GM23248 (cell line): ENCODE measurements at places on chromosomes 12 and 14.

DNA sequence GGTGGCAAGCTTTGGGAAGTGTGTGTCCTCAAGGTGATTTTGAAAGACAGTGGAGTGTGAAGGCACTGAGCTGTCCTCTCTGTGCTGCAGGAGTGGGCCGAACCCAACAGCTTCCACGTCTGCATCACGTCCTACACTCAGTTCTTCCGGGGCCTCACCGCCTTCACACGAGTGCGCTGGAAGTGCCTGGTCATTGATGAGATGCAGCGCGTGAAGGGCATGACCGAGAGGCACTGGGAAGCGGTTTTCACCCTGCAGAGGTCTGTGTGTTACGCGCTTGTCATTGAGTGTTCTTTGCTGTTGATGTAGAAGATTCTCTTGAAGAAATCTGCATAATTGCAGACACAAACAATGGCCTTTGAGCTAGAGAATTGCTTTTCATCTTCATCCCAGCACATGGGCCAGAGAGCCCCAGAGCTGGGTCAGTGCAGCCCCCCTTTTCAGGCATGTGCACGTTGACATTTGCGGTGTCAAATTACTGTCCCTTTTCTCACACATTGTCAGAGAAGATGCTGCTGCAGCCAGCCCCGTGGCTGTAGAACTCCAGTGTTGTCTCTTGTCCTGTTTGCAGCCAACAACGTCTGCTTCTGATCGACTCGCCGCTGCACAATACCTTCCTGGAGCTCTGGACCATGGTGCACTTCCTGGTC is 63.3 kb downstream of the EP400 start:
- DNase-seq, result no peak
- H3K27me3 ChIP-seq, result no peaks in the 10 kb centered on the region
- H3K27ac ChIP-seq, result no peak overlapping the region
- no peaks in the 10 kb centered on the region for H3K4me1 ChIP-seq
- no peak overlapping the region for H3K4me3 ChIP-seq
- H3K36me3 ChIP-seq, result peaks cover 22% of the 10 kb centered on the region

DNA sequence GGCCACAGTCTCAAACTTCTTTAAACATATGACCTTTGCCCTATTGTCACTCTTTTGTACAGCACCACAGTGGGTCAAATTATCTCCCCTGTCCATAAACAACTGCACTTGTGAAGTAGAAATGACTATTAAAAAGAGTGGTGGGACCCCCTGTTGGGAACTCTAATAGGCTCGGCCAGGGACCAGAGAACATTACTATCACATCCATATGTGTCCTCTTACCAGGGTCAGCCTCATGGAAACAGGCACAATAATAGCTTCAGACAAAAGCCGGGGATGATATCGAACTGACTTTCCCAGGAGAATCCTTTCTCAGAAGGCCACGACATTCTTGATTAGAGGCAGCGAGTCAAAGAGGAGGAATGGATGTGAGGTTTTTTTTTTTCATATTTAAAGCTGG is 96.6 kb downstream of the NKX2-1 start:
- no peak overlapping the region for H3K4me3 ChIP-seq
- H3K27ac ChIP-seq, result no peak overlapping the region
- no peak for DNase-seq
- no peaks in the 10 kb centered on the region for H3K4me1 ChIP-seq

DNA sequence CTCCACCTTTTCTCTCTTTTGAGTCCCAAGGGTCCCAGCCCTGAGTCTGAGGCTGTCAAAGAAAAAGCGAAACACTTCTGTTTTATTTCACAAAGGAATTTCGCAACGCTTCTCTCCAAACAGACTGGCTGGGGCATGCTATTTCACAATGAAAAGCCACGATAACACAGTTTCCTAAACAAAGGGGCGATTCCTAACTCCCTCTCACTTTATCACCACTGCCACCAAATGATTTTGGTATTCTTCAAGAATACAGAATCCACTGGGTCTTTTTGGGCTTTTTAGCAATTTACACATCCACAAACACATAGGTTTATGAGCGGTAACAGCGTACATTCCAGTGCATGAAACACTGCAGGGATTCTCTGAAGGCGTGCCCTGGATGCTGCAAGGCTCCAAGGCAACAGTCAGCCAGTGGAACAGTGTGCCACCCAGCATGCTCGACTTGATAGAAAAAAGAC is 161.2 kb downstream of the DAD1 start:
- H3K27ac ChIP-seq, result peak overlapping the region; percentile 44; the same call in 1 of the 2 replicates
- H3K4me1 ChIP-seq, result peaks cover 17% of the 10 kb centered on the region
- no peaks in the 10 kb centered on the region for H3K36me3 ChIP-seq

- DNase-seq, result peak; percentile 16
- no peaks in the 10 kb centered on the region for H3K27me3 ChIP-seq
- no peaks in the 10 kb centered on the region for H3K36me3 ChIP-seq
- H3K4me1 ChIP-seq, result no peaks in the 10 kb centered on the region
Observed at GRCh38 chr14:43706900-43707299, 800.2 kb downstream of the FSCB start.

GRCh38 chr14:99725774-99726537 is 41.9 kb downstream of the CYP46A1 start:
- no peak for DNase-seq
- H3K4me3 ChIP-seq, result no peak overlapping the region
- H3K27ac ChIP-seq, result no peak overlapping the region
